SK-N-DZ (cell line): ENCODE measurements at places on chromosomes 4 and X.

DNA sequence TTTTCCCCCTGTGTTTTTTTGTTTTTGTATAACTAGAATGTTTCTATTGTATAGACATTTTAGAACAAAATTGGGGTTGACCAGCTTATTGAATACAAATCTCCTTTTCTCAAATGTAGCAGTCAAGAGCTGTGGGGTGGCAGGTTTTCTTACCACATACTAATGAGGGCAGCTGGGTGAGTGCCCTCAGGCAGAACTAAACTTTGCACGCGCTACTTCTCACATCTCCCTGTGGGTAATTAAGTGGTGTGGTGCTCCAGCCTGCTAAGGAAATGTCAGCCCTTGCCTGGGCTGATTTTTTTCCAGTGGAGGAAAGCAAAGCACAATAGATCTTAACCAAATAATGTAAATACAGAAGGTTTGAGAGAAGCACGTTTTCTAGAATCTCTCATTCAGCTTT lies 717.6 kb upstream of the TENM3 start:
- no peak for DNase-seq

DNA sequence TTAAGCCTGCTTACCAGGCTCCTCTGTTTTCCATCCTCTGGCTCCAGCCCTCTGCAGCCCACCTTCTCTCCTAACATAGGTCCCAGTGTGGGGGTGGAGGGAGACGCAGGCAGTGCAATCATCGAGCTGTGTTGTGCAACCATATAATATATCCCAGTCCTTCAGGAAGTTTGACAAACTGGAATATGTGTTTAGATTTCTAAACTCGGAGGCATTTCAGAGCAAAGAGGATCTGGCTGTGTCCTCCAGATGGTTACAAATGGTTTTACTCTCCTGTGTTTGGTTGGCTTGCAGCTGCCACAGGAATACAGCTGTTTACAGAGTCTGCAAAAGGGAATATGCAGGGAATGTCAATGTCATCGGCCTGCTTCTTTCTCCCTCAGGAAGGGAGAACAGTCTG lies 195.3 kb upstream of the LNX1 start:
- DNase-seq, result no peak

DNA sequence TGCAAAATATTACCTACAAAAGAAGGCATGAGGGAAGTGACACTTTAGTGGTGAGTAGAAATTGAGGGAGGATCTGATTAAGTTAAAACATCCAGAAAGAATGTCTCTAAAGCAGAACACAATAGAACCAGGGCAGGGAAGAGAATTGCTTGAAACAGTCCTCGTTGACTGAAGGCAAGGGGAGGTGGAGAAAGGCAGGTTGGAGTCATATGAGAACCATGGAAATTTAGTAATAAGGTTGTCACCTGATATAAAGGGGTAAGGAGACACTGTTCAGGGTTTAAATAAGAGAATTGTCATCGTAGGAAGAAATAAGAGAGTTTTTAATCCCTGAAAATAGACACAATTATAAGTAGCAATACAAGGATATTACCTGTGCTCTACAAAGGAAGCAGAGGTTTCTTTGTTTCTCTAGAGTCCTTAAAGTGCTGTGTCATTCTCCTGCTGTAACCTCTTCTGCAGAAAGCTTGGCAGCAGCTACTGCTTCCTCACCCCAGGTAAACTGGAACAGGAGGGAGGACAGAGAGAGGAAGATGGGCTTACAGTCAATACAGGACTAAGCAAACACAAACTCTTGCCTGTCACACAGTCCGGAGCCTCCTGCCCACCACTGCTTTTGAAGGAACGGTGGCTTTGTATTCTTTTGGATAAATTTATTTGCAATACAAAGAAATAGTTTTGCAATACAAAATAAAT lies 258.4 kb downstream of the PPARGC1A start:
- no peak for DNase-seq

GRCh38 chr4:71855944-71856343 lies 72.1 kb upstream of the GC start:
- no peak for DNase-seq

GRCh38 chrX:70436343-70436742 lies 8.3 kb upstream of the DLG3 start:
- peak; percentile 71 for DNase-seq

GRCh38 chrX:155953055-155953454 lies 44.4 kb upstream of the IL9R start:
- no peak for DNase-seq

DNA sequence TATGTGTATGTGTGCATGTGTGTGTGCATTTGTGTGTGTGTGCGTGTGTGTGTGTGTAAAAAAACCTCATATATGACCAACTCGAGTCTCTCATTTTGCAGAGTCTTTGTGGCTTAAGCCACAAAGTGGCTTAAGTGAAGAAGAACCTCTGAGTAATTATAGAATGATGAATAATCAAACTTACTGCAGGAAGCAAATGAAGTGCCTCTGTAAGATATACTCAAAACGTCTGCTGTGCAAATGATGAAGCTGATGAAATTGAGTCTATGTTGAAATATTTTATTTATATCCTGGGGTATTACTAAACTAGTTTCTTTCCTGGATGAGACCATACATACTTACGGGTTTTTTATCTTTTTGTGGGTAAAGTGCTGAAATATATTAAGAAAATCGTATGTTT lies 1198.7 kb downstream of the PCDH7 start:
- DNase-seq, result no peak
